Neural crest cell (in vitro differentiated cells): ENCODE measurements at places on chromosomes 5 and 9.

DNA sequence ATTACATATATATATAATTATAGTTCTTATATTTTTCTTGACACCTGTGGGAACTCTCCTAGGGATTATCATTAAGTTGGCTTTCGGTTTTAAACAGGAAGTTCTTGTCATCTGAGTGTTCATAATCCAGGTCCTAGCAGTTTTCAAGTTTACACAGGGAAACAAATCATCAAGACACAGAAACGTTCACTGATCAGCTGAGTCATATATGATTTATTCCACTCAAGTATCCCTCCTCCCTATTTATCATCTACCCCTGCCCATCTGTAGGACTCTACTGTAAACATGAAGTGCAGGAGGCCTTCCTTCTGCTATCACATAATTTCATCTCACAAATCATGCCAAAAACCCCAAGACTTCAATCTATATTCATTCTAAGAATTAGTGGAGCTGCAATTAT, 6.3 kb downstream of the SLC25A51 start:
- H3K27me3 ChIP-seq: no peaks in the 10 kb centered on the region
- no peak overlapping the region for H3K27ac ChIP-seq
- H3K4me3 ChIP-seq: no peak overlapping the region
- H3K4me1 ChIP-seq: peaks cover 7% of the 10 kb centered on the region

DNA sequence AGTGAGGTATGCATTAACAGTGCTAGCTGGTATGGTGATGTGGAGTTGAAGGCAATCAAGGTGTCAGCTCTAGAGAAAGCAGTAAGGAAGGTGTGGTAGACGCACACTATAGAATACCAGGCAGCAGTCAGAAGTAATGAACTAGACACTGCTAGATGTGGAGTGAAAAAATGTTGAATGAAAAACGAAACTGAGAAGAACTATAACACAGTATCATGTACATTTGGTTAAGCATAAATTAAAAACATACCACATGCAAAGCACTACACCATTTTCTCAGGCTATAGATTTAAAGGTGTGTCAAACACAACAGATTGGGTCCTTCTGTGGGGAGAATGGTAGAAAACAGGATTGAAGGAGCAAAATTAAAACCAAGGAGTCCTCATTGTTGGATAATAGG, 15.4 kb downstream of the ZNF622 start:
- no peak overlapping the region for H3K27ac ChIP-seq
- H3K36me3 ChIP-seq: peaks cover 10% of the 10 kb centered on the region

GRCh38 chr5:40191150-40191549, 488.6 kb upstream of the PTGER4 start:
- H3K4me3 ChIP-seq: no peak overlapping the region
- H3K27me3 ChIP-seq: no peaks in the 10 kb centered on the region
- H3K36me3 ChIP-seq: no peaks in the 10 kb centered on the region
- no peak overlapping the region for H3K27ac ChIP-seq
- DNase-seq: no peak

- H3K4me1 ChIP-seq: no peaks in the 10 kb centered on the region
- no peaks in the 10 kb centered on the region for H3K36me3 ChIP-seq
- no peaks in the 10 kb centered on the region for H3K27me3 ChIP-seq
Measured at GRCh38 chr5:58403822-58404433, 56.0 kb downstream of the PLK2 start.

GRCh38 chr5:140356853-140357725, 2.9 kb upstream of the SLC4A9 start:
- no peaks in the 10 kb centered on the region for H3K27me3 ChIP-seq
- H3K36me3 ChIP-seq: no peaks in the 10 kb centered on the region
- peaks cover 10% of the 10 kb centered on the region for H3K4me1 ChIP-seq

GRCh38 chr5:85549836-85550599, 1067.7 kb upstream of the COX7C start:
- H3K36me3 ChIP-seq: no peaks in the 10 kb centered on the region
- no peak overlapping the region for H3K4me3 ChIP-seq
- DNase-seq: no peak
- no peak overlapping the region for H3K27ac ChIP-seq
- no peaks in the 10 kb centered on the region for H3K27me3 ChIP-seq
- peaks cover 2% of the 10 kb centered on the region for H3K4me1 ChIP-seq

DNA sequence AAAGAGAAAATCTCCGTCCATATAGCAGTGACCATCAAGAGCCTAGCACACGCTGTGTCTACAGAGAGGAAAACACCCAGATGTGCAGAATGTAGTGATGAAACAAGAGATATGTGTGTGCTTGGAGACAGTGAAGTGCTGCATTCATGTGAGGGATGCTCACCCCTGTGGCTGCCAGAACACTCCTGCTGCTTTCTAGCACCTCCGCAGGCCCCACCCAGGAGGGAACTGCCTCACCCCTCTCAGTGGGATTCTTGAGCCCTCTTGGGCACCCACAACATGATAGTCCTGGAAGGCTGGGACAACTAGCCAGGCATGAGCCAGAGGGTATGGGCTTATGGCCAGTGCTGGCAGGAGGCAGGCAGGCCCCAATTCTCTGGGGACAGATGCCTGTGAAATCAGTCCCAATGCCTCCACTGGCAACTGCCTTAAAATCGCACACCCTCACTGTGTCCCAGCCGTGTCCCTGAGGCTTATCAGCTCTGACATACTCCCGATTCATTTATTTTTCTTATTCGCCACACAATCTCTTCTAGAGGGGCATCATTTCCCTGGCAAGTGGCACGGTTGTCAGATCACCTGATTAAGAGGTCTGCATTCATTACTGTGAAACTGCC, 73.2 kb upstream of the FSTL4 start:
- no peak overlapping the region for H3K4me3 ChIP-seq
- H3K27ac ChIP-seq: no peak overlapping the region
- peaks cover 4% of the 10 kb centered on the region for H3K4me1 ChIP-seq
- DNase-seq: no peak
- H3K27me3 ChIP-seq: peaks cover 14% of the 10 kb centered on the region

- peaks cover 4% of the 10 kb centered on the region for H3K4me1 ChIP-seq
- H3K27ac ChIP-seq: no peak overlapping the region
Measured at GRCh38 chr5:96091874-96092273, 130.2 kb upstream of the ELL2 start.

DNA sequence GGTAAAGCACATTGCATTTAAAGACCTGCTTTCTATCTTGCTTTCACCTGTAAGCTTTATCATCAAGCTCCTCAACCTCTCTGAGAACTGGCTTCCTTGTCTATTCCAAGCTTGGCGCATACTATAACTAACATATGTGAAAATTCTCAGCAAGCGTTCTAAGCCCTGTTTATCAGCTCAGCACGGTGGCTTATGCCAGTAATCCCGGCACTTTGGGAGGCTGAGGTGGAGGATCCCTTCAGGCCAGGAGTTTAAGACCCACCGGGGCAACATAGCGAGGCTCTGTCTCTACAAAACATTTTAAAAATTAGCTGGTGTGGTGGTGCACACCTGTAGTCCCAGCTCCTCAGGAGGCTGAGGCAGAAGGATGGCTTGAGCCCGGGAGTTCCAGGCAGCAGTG, 1.6 kb upstream of the ATP6V0E1 start:
- peaks cover 24% of the 10 kb centered on the region for H3K4me1 ChIP-seq
- H3K4me3 ChIP-seq: peak overlapping the region; percentile 65
- H3K27ac ChIP-seq: no peak overlapping the region
- no peaks in the 10 kb centered on the region for H3K36me3 ChIP-seq
- no peak for DNase-seq
- peaks cover 12% of the 10 kb centered on the region for H3K27me3 ChIP-seq

- DNase-seq: no peak
- H3K4me3 ChIP-seq: no peak overlapping the region
- H3K27ac ChIP-seq: no peak overlapping the region
- H3K4me1 ChIP-seq: peaks cover 17% of the 10 kb centered on the region
- no peaks in the 10 kb centered on the region for H3K36me3 ChIP-seq
Measured at GRCh38 chr9:93084471-93084881, 11.5 kb upstream of the CARD19 start.

DNA sequence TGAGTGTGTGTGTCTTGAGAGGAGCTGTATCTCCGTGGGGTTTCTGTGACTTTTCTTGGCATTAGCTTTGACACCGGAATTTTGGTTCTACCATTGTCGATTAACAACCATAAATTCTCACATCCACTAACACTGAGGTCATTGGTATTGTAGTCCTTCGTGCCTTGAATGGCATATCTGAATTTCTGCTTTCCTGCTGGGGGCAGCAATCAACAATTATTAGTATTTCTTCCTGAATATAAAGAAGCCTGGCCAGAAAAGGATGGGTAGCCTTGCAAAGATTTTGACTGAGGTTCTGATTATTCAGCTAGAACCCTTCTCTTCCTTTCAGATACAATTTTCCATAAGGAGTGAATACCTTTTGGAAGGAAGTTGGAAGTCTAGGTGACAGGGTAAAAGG, 33.5 kb upstream of the SHOC1 start:
- H3K27me3 ChIP-seq: no peaks in the 10 kb centered on the region
- no peak overlapping the region for H3K4me3 ChIP-seq
- no peaks in the 10 kb centered on the region for H3K4me1 ChIP-seq
- H3K27ac ChIP-seq: no peak overlapping the region
- no peaks in the 10 kb centered on the region for H3K36me3 ChIP-seq

- H3K4me1 ChIP-seq: peaks cover 18% of the 10 kb centered on the region
- no peak for DNase-seq
- no peak overlapping the region for H3K27ac ChIP-seq
- peaks cover 19% of the 10 kb centered on the region for H3K27me3 ChIP-seq
- H3K4me3 ChIP-seq: peak overlapping the region; percentile 16
Measured at GRCh38 chr5:179605026-179605833, 18.2 kb downstream of the HNRNPH1 start.

GRCh38 chr5:136228136-136228757, 35.3 kb upstream of the SMIM32 start:
- no peak for DNase-seq
- H3K4me1 ChIP-seq: peaks cover 18% of the 10 kb centered on the region
- no peak overlapping the region for H3K27ac ChIP-seq
- H3K36me3 ChIP-seq: no peaks in the 10 kb centered on the region
- peaks cover 49% of the 10 kb centered on the region for H3K27me3 ChIP-seq

- no peaks in the 10 kb centered on the region for H3K27me3 ChIP-seq
- H3K36me3 ChIP-seq: no peaks in the 10 kb centered on the region
- no peak overlapping the region for H3K4me3 ChIP-seq
- H3K27ac ChIP-seq: peak overlapping the region; percentile 72
- DNase-seq: no peak
- H3K4me1 ChIP-seq: peaks cover 51% of the 10 kb centered on the region
Measured at GRCh38 chr5:88813244-88813643, 69.7 kb downstream of the MEF2C start.

GRCh38 chr9:120622790-120623189, 42.8 kb upstream of the CDK5RAP2 start:
- H3K36me3 ChIP-seq: no peaks in the 10 kb centered on the region
- H3K27me3 ChIP-seq: no peaks in the 10 kb centered on the region
- no peak overlapping the region for H3K27ac ChIP-seq
- no peak overlapping the region for H3K4me3 ChIP-seq

DNA sequence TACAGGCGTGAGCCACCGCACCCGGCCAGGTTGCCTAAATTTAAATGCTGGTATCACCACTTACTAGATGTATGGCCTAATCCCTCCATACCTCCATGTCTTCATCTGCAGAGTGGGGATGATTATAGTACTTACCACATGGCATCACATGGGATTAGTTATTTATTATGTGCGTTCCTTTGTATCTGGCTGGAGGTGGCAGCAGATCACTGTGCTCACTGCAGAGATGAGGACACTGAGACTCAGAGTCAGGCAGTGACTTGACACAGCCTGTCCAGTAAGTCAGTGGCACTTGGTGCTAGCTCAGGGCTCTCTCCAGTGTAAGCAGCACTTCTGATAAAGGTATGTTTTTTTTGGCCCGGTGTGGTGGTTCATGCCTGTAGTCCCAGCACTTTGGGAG, 38.4 kb upstream of the HAND1 start:
- DNase-seq: no peak
- H3K4me3 ChIP-seq: no peak overlapping the region
- H3K36me3 ChIP-seq: no peaks in the 10 kb centered on the region
- no peak overlapping the region for H3K27ac ChIP-seq

GRCh38 chr5:123090661-123091297, 1.7 kb downstream of the PRDM6 start:
- H3K36me3 ChIP-seq: no peaks in the 10 kb centered on the region
- H3K4me1 ChIP-seq: peaks cover 33% of the 10 kb centered on the region
- H3K27me3 ChIP-seq: peaks cover 98% of the 10 kb centered on the region
- peak overlapping the region; percentile 18 for H3K4me3 ChIP-seq
- no peak overlapping the region for H3K27ac ChIP-seq

GRCh38 chr5:43150748-43151147, 30.0 kb downstream of the ZNF131 start:
- no peak for DNase-seq
- H3K27me3 ChIP-seq: no peaks in the 10 kb centered on the region
- H3K4me3 ChIP-seq: no peak overlapping the region
- peaks cover 3% of the 10 kb centered on the region for H3K36me3 ChIP-seq

DNA sequence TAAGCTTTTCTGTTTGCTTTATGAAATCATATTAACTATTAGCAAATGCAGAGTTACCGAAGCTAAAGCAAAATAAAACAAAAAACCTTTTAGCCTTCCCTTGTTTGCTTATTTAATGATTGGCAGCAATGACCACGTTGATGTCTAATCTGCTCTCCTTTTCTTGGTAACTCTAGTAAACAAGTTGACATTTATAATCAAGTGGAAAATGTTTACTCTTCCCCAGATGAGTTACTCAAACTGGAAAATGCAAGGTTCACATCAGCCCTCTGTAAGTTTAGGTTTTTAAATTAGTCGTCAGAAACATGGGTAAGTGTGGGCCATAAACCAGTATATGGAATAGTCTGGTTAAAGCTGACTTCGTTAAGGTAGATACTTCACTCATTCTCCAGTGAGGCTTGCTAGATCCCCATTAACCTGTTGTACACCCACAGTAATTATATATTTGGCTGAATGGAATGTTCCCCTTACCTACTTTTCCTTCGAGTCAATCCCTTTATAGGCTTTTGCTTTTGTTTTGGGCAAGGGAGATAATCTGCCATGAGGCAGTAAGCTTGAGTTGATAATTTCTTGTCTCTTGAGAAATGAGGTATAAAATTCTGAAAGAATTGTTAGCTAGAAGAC, 100.9 kb downstream of the GDNF start:
- peaks cover 22% of the 10 kb centered on the region for H3K36me3 ChIP-seq
- H3K4me3 ChIP-seq: no peak overlapping the region

- H3K4me1 ChIP-seq: peaks cover 28% of the 10 kb centered on the region
- peaks cover 22% of the 10 kb centered on the region for H3K27me3 ChIP-seq
- H3K36me3 ChIP-seq: no peaks in the 10 kb centered on the region
- DNase-seq: peak; percentile 32
Measured at GRCh38 chr5:168881427-168882149, 302.4 kb upstream of the PANK3 start.

DNA sequence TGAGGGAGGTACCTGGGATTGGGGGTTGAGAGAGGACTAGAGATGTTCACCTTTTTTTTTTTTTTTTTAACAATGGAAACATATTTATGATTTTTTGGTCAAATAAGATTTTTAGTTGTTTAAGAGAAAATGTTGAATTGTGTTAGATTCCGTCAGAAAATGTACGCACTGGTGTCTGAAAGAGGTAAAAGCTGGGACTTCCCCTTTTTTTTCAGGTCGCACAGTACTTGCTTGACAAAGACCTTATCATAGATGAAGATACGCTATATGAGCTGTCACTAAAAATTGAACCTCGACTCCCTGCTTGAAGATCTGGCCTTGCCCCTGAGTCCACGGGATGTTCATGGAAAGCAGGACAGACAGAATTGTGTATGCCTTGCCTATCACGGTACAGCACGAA, 7.7 kb upstream of the CKMT2 start:
- H3K4me1 ChIP-seq: no peaks in the 10 kb centered on the region
- H3K4me3 ChIP-seq: no peak overlapping the region
- H3K27me3 ChIP-seq: no peaks in the 10 kb centered on the region
- no peak for DNase-seq

- H3K4me3 ChIP-seq: no peak overlapping the region
- no peaks in the 10 kb centered on the region for H3K36me3 ChIP-seq
Measured at GRCh38 chr5:81904166-81904565, 67.7 kb upstream of the ATG10 start.
